ENCODE measurements at places on chromosomes 13 and 19.

- no peak for DNase-seq
Measured at GRCh38 chr13:109447667-109448066, 338.7 kb downstream of the IRS2 start.

DNA sequence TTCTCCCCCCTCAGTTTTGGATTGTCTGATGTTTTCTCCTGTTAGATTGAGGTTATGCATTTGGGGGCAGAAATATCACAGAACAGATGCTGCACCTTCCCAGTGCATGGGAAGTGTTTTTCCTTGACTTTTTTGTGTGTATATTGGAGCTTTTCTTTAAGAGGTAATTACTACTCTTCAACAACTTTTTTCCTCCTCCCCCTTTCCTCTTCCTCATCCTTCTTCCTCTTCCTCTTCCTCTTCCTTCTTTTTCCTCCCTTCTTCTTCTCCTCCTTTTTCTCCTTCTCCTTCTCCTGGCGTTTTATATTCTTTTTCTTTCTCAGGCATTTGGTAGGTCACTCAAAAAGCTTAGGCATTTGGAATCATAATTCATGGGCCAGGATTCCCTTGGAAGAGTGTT lies 18.1 kb upstream of the SPATA13 start:
- no peak for DNase-seq

GRCh38 chr19:17090583-17090982 lies 15.0 kb downstream of the MYO9B start:
- DNase-seq = no peak

DNA sequence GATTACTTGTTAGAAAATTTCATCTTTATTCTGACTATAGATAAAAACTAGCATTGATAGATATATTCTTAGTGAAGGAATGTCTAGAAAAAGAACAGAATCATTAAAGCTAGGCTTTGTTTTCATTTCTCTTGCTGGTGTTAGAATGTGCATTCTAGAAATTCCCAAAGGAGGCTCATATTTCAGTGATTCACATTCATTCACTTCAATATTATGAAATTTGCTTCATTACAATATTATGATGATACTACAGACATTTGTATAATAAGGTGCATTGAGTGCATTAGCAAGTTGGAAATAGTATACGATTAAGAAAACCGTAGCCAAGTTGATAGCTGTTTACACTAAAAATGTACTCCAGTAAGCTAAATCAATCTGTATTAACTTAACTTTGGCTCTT lies 70.7 kb upstream of the MYCBP2 start:
- no peak for DNase-seq

DNA sequence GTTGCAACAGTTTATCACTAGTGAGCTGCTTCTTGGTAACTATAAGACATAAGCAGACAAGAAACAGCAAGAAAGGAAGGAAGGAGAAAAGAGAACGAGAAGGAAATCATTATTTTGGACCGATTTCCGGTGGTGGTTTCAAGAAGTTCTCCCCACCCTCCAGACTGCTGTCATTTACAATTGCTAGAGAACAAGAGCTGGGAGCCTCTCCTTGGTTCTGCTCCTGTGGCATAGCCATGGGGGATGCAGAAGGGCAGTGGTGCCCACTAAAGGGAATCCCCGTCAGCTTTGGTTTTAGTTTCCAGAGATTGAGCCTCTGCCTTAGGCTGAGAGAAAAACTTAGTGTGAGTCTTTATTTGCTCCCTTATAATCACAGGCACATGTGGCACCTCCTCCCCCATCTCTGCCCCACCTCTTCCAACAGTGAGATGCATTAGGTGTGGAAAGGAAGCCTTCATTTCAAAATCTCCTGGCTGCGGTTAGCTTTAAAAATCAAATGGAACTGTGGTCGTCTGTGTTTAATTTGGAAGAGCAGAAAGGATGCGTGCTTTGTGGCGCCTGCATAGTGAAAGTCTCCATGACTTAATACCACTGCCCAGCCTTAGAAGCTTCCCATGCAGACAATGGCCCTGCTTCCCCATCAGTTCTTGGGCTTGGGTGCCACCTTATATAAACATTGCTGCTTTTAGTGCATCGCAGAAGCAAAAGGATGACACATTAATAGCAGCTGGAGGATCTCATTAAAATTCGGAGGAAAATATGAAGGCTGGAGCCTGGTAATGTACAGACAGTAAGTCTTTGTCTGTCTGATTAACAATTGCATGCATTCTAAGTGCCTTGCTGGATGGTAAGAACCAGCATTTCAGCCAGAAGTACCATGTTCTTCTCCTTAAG lies 25.0 kb downstream of the LRCH1 start:
- DNase-seq = no peak

- no peak for DNase-seq
Measured at GRCh38 chr13:27007166-27007565, 164.4 kb downstream of the USP12 start.

GRCh38 chr13:76709851-76710250 lies 176.4 kb downstream of the KCTD12 start:
- DNase-seq = no peak

DNA sequence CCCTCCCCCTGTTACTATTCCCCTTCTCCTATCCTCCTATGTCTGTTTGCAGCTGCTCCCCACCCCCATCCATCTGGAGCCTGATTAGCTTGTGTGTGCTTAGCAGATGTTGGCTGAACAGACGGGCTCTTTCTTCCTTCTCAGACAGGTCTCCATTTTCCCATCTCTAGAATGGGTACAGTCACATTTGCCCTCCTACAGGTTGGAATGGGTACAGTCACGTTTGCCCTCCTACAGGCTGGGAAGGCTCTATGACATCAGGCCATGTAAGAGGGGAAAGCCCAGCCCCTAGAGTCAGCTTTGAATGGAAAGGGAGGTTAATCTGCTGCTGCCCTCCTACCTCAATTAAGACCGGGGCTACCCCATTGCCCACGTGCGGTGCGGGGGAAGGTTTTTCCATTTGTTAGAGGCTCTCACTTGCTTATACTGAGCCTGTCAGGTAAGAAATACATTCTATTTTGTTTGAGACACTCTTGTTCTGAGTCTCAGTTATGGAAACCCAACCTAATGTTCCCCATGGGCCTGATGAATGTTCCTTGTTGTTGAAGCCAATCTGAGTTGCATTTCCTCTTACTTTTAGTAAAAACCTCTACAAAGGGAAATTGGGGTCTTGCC lies 2.2 kb upstream of the CLEC17A start:
- DNase-seq = no peak

DNA sequence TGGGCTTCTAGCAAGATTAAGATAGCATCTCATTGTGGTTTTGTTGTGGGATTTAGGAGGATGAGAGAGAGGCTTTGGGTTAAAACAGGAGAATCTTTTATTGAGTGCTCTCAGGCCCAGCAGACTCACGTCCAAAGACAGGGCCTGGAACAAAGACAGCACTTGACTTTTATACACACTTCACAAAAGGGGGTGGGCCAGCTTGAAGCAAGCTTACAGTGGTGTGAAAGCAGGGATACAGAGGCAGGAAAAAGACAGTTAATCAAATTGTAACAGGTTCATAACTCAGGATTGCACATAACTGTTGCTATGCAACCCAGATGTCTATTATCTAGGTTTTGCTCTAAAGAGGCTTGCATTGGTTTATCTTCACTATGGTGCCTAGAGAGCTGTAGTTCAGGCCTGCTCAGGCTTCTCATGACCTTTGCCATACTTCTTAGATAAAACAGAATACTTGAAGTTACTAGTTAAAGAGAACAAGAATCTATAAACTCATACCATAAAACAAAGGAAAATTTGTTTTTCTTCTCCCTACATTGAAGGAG lies 42.2 kb upstream of the CEACAM21 start:
- DNase-seq = no peak

DNA sequence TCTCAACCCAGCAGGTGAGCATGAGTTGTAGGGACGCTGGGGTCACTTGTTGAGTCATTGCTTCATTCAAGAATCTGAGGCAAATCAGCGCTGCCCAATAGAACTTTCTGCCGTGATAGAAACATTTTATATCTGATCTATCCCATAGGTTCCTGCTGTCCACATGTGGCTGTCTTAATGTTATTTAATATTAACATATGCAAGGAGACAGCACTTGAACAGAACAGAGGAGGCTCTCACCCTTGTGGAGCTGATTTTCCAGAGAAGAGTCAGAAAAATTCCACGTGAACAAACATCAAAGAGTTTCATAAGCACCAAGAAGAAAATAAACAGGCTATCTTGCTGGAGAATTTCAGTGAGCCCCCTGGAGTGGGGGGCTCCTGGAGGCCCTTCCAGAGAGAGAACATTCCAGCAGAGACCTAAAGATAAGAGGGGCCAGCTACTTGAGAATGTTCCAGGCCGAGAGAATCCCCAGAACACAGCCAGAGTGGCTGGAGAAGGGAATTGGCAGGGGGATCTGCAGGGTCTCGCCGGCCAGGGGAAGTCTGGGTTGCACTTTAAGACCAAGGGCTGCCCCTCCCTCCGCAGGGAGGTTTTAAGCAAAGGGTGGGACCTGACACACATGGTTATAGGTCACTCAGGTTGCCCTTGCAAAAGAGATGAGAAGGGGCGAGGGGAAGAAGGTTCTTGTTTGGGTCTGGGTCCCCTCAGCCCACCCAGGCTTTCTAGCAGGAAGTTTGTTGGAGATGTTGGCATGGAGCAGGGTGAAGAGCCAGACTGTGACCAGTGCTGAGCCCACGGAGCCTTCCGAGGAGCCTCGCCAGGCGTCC lies 135.7 kb downstream of the CRYL1 start:
- no peak for DNase-seq

- DNase-seq = no peak
Measured at GRCh38 chr13:80458543-80458942, 117.6 kb upstream of the SPRY2 start.

DNA sequence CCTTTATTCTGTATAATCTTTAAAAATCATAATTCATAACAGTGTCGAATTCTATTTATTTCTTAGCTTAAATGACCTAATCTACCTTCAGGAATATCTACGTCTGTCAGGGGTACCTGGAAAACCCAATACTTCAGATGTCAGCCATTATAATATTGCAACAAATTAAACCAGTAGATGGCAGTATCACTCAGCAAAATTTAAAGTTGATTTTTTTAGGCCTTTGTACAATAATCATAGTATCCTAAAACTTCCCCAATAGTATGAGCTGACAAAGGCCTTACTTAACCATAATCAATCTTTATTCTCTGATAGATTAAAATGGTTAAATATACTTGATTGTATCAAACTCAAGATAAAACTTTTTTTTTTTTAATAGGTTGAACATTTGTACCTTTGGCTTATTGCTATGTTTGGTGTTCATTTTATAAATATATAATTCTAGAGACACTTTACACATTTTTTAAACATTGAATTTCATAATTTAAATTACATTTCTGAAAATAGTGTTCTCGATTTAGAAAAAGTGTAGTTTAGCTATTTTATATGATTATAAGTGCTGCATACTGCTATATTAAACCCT lies 830.2 kb upstream of the SPRY2 start:
- DNase-seq = no peak

DNA sequence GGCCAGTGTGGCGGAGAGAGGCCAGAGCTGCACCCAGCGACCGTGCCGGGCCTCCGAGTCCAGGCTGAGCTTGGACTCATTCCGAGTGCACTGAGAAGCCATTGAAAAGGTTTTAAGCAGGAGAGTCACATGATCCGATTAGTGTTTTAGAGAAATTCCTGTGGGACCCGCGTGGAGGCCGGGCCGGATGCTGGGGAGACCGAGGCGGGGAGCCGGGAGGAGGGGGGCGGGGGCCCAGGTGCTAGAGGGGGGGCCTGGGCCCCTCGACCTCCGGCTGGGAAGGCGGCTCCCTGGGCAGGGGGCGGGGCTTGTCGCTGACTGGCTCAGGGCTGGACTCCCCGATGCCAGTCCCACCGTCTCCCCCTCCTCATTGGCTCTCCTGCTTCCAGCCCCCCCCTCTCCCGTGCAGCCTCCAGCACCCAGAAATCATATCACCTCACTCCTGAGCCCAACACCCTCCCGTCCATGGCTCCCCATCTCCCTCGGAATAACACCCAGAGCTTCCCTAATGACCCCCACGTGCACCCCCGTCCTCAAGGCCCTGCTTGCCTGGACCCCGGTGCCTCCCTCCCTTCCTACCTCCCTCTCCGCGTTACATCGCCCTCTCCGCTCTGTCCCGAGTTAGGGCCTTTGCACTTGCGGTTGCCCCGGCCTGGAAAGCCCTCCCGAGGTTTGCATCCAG lies 5.2 kb upstream of the ZNF579 start:
- DNase-seq = peak; percentile 66

DNA sequence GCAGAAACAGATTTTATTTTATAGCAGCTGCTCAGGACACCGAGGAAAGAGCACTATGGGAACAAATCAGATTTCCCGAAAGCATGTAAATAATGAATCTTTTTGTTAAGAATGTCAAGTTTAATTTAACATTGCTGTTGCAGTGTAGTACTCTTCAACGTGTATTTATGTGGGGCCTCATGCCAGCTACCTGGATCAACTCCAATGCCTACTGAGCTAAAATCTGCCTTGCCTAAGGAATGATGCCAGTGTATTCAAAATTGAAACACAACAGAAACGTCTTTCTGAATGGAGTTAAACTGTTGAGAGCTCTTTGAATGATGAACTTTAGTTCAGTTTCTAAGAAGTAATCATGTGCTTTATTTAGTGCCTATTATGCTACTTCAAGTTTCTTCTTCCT lies 1379.8 kb upstream of the ATXN8OS start:
- no peak for DNase-seq

- DNase-seq = peak; percentile 83
Measured at GRCh38 chr19:42252365-42253244, 2.3 kb downstream of the ERF start.

DNA sequence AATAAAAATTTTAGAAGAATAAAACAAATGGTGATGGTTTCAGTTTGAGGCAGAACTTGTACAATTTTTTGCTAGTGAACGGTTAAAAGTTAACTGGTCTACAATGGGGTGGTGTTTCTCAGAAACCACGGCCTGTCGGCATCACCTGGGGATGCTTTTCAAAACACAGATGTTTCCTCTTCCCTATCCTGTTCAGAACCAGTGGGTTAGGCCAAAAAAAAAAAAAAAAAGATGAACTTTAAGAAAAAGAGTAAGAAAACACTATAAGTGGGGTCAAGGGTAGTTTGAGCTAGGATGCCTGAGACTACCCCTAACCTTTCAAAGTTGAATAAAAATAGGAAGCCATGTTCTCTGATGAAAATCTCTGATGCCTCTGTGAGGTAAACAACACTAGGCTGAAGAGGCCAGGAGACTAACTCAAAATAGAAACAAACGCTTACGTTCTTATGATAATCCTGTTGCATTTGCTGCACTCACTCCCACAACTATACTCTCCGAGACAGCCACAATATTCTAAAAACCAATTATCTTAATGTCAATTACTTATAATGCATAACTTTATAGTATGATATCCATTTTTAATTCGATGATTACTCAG lies 3.3 kb downstream of the MTIF3 start:
- DNase-seq = no peak
